Upper lobe of right lung (tissue), 1 donor: ENCODE measurements at places on chromosomes 12 and 14.

GRCh38 chr12:4289231-4289878, 15.8 kb downstream of the CCND2 start:
- no peak for DNase-seq

- DNase-seq = no peak
Measured at GRCh38 chr12:2212971-2213869, 160.4 kb downstream of the CACNA1C start.

DNA sequence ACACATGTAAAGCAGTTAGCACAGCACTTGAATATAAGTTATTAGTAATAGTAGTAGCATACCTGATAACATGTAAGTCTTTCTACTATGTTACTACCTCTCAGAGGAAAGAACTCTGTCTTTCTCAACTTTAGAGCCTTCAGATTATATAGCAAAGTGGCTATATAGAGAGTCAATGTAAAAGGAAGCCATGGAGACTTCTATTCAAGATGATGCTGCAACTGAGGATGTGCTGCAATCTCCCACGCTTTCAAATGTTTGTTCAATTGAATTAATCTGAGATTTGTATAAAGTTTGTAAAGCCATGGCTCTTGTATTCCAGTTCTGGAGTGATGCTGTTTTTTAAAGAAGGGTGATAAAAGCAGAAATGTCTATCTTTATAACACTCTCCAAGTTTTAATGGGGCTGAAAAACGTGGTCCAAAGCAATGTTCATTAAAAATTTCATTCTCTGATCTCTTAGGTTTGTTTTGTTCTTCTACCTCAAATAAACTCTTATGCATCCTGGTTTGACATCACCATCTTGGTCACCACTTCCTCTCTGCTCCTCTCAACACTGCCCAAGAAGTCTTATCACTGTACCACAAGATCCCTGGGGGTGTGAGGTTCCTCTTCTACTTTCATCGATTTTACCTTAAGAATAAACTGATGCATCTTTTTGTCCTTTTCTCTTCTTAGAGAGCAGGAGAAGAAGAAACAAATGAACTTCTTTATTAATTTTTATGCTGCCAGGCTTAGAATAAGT, 40.6 kb downstream of the C12orf42 start:
- DNase-seq = no peak

DNA sequence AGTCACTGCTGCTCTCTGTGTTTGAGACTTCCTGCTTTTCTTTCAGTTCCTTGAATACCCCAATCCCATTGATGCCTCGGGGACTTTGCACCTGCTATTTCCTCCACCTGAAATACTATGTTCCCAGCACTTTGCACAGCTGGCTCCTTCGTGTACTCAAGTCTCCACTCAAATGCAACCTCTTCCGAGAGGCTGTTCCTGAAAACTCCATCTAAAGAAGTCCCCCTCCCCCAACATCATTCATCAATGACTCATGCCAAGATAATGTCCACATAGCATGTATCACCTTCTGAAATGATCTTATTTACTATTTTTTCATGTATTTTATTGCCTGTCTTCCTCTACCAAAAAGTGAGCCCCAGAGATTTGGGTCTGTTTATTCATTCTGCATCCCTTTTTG, 48.6 kb downstream of the HSPB8 start:
- no peak for DNase-seq

DNA sequence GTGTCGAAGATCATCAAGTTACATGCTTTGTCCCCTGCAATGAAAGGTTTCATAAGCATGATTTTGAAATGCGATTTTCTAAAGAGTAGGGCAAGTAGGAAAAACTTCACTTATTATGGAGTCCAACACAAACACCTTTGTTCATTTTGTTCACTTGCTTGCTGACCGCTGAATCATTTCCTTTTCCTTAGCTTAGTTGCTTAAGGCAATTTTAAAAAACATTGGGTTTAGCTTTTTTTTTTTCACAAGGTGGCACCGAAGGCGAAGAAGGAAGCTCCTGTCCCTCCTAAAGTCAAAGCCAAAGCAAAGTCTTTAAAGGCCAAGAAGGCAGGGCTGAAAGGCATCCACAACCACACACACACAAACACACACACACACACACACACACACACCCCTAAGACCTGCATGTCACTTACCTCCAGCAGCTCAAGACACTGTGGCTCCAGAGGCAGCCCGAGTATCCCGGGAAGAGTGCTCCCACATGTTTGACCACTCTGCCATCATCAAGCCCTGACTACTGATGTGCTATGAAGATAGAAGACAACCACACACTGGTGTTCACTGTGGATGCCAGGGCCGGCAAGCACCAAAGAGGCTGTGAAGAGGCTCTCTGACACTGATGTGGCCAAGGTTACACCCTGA, 11.4 kb downstream of the MANSC1 start:
- no peak for DNase-seq

DNA sequence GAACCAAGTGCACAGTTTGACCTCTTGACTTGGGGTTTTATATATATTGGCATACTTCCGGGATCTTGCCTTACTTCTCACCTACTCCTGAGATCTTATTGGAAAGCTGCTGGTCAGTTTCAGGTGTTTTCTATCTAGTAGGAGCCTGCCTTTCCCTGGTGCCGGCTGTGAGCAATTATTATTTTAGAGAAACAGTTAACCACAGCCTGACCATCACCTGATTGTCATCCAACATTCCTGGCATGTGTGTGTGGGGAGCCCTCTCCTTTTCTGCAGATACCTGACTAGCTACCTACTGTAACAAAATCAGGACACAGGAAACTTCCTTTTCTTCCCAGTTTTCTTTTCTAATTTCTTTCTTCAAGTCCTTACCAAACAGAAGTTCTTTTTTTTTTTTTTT, 220.4 kb downstream of the ATP23 start:
- no peak for DNase-seq
